ENCODE measurements at places on chromosomes 2 and 18.

- no peak for DNase-seq
Measured at GRCh38 chr2:239873656-239874635, 151.2 kb downstream of the NDUFA10 start.

- DNase-seq: no peak
Measured at GRCh38 chr18:27184115-27185024, 738 bp downstream of the CHST9 start.

DNA sequence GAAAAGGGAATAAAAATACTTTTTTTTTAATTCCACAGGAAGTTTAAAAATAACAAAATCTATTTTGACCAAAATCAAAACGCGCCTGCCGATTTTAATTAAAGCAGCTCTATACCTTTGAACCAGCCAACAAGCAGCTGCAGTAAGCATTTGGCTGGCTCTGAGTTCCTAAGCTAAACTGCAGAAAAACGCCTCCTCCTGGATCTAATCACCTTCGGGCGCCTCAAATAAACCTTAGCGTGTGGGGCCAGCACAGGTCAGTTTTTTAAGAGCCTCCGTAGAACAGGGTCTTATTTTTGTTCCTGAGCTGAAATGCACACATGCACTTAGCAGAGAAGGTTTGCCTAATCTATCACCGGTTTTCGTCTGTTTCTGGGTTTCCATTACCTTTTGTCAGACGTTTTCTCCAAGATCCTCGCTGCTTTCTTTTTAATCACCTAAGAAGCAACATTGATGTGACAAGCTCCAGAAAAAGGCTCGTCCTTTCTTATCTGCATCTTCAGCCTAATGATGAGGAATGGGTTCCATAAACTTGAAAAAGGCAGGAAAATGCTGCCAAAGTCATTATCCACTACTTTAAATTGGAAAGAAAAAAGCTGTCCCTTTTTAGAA lies 64.7 kb upstream of the HNRNPA3 start:
- no peak for DNase-seq

DNA sequence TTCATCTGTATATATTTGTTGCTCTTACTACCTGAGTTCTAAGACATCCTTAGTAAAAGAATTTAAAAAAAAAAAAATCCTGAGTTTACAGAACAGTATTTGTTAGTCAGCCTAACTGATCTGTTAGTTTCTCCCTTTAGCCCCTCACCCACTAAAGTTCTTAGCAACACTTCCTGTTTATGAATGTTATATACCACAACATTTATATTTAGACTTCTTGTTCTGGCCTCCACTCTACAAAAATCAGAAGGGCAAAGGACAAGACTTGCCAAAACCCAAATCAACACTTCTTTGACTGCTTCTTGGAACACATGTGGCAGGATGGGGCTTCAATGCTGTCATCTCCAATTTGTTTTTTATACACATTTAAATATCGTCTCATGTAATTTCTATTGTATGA lies 71.1 kb downstream of the MGAT5 start:
- no peak for DNase-seq

- no peak for DNase-seq
Measured at GRCh38 chr2:161995553-161996016, 78.4 kb downstream of the DPP4 start.

- no peak for DNase-seq
Measured at GRCh38 chr2:196515051-196515450, 124.5 kb upstream of the CCDC150 start.

DNA sequence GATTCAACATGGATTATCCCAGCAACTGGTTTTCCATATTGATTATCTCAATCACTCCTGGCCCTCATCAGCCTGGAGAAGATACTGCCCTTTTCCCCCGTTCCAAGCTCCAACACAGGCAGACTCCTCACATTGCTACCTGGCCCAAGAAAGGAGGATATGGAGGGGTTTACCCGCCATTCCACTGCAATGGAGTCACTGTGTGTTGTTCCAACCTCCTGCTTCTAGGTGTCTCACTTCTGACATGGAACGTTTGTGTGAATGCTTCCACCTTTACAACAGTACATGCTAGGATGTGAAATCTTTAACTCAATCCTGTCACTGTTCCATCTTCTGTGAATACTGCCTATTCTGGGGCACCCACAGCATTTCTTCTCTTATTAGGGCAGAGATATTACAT lies 36.7 kb downstream of the RMP24 start:
- no peak for DNase-seq

DNA sequence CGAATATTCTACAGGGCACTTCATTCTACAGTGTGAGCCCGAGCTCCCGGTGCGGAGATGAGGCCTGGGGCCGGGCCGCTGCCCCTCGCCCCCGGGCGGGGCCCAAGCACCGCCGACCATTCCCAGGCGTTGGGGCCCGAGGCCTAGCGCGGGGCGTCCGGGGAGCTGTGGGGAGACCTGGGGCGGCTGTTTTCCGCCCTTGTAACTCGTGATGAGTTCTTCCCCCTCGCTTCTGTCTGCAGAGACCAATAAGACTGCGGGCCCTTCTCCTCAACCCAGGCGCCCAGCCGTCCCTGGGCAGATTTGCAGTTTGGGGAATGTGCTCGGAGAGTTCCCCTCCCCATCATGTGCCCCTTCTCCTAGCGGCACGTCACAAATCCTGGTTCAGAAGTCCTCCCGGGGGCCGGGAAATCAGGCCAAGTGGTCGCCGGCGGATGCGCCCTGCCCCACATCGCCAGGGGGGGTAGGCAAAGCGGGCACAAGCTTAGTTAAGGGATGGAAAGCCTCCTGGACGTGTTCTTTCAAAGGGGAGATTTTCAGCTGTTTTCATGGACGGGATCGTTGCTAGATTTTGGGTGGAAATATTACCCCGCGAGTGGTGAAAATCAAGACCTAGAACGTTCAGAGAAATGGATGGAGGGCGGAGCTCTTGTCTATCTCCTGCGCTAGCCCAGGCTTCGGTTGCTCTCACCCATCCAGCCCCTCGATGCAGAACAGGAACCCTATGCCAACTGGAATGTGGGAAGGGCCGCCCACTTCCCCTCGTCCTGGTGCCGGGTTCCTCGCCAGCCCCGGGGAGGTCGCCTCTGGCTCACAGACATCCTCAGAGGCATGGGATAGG lies 18.8 kb upstream of the HAAO start:
- peak; percentile 66 for DNase-seq

DNA sequence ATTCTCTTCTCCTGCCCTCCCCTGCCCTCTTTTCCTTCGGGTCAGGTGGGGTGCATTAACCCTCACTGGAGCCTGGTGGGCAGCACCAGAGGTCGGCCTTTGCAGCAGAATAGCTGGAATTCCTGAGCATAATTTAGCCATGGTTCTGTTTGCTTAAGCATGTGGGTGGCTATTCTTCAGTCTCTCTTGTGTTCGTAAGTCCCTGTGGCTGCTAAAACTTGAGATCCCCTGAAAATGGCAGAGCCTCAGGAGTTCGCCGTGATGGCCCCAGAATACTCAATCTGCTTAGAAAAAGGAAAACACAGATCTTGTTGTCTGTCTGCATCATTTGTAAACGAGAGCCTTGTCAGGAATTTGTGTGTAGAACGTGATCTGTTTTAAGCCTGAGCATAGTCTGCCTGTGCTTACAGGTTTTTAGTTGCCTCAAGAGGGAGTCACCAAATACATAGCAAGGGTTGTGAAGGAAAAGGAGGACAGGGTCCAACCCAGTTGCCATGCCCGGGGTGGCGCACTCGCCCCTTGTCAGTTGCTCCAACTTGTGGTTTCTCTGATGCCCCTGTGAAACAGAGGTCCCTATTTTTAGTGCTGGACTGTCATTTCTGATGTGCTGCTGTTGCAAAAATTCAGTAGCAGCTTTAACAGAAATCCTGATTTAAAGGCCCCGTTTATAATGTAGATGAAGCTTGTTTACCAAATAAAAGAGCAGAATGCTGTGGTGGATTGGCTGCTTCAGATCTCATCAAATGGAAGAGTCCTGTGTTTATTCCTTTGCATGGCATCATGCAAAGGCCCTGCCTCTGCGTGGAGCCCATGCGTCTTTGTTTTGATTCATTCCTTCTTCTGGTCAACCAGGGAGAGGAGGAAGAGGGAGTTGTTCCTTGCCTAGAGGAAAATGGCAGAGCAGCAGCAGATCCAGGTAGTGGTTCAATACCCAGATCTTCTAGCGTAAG lies 74.8 kb downstream of the WDSUB1 start:
- no peak for DNase-seq

- DNase-seq: no peak
Measured at GRCh38 chr2:235170536-235171521, 219.0 kb downstream of the SH3BP4 start.

DNA sequence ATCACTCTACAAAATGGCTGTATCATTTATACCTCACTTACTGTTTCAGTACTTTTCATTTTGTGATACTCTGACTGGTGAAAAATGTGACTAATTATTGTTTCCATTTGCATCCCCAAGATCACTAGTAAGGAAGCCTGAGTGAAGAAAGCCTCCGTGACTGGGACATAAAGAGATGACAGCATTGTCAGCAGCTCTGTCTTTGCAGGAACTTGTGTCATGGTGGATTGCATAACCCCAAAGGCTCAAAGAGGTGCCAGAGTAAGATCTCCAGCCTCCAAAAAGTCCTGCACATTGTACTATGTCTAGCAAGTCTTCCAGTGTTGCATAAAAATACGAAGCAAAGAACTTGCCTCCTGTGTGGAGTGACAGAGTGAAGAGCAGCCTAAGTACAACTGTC lies 187.5 kb upstream of the CRIM1 start:
- no peak for DNase-seq

GRCh38 chr2:218010984-218011652 lies 8.3 kb upstream of the TNS1 start:
- DNase-seq: no peak

- DNase-seq: peak; percentile 73
Measured at GRCh38 chr2:27885661-27886060, 4.5 kb downstream of the RBKS start.

- no peak for DNase-seq
Measured at GRCh38 chr2:139209586-139209985, 429.4 kb upstream of the NXPH2 start.

Data from endothelial cell of umbilical vein (primary cell).